Stimulated activated CD4-positive, alpha-beta T cell treated with anti-CD3 and anti-CD28 coated beads, TNF-alpha, amount 100 ng/mL, for 1 hour (primary cell): ENCODE measurements at places on chromosomes 4 and X.
A peak's percentile ranks its signal among the peaks of the same experiment; 100 is the strongest.

DNA sequence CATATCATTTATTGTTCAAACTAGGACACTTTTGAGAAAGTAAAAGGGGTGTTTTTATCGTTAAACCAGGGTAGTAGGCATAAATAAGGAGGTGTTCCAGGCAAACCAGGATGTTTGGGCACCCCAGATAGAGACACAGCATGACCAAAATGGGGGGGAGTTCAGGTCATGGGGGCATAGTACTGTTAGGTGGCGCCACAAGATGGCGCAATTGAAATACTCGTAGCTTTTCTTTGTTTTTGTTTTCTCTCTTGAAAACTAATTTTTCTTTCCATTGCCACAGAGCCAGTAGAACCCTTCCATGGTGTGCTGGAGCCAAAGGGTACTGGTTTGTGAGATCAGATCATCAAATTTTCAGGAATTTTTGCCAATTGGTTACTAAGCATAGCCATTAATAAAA is 283.4 kb downstream of the BCOR start:
- DNase-seq, result peak; percentile 16

- DNase-seq, result peak; percentile 64
These were observed 4.2 kb upstream of the LEF1 start for GRCh38 chr4:108172753-108173598.

GRCh38 chrX:130147631-130148030 is 18.0 kb downstream of the AIFM1 start:
- no peak for DNase-seq

DNA sequence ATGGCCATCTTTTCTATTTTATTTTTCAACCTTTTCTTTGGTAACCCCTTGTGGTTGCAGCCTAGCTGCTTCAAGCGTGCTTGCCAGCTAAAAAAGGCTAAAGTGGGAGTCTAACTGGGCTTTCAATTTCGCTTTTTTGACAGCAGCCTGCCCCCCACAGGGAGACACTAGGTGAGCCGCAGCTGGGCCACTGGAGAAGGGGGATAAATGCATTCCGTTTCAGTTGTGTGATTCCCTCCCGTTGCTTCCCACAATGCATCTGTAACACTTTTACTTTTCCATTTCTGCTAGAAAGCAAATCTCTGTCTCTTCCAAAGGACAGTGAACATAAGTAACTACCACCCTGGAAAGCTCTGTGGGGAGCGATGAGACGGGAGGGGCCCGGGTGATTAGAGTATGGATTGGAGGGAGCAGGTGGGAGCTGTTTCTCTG is 86.3 kb upstream of the RAPGEF2 start:
- DNase-seq, result no peak

GRCh38 chr4:158172261-158173258 is at the start of gene GASK1B:
Gene GASK1B, minus strand, starts transcription at chr4:158173025. Its CDS starts 1,650 bp downstream, at chr4:158171375.
- DNase-seq, result no peak

DNA sequence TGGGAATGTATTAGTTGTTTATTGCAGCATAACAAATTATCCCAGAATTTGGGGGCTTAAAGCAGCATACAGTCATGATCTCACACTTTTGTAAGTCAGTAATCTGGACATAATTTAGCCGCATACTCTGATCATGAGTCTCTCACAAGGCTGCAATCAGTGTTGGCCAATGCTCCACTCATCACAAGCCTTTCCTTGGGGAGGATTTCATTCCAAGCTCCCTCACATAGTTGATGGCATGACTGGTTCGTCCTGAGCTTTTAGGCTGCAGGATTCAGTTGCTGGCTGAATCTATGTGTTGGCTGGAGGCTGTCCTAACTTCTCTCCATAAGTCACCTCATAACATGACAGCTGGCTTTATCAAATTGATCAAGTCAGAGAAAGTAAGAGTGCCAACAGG is 1568.6 kb upstream of the PCDH7 start:
- DNase-seq, result no peak

GRCh38 chr4:173547889-173548288 is 17.9 kb upstream of the HAND2 start:
- DNase-seq, result no peak
